ENCODE measurements at places on chromosomes 7 and 10.

GRCh38 chr10:123743441-123744223 is 77.5 kb downstream of the GPR26 start:
- DNase-seq: no peak

DNA sequence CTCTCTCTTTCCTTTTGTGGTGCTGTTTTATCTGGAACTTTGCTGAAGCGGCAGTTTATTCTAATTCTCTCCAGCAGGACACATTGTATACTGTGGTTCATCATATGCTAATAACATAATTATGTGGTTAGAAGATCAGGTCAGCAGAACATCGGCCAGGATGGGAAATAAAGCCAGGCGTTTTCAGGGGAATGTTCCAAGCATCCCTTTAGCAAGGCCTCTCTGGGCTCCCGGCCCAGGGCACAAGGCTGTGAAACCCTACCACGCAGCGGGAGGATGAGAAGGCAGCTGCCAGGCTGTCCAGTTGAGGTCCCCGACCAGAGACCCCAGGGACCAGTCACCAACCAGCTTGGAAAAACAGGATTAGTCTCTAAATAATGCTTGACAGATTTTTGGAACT is 112.2 kb upstream of the GALNT17 start:
- DNase-seq: peak; percentile 92

- DNase-seq: no peak
Measured at GRCh38 chr7:16264036-16264819, 157.1 kb downstream of the CRPPA start.

- no peak for DNase-seq
Measured at GRCh38 chr7:90507692-90508091, 38.3 kb downstream of the PTTG1IP2 start.

DNA sequence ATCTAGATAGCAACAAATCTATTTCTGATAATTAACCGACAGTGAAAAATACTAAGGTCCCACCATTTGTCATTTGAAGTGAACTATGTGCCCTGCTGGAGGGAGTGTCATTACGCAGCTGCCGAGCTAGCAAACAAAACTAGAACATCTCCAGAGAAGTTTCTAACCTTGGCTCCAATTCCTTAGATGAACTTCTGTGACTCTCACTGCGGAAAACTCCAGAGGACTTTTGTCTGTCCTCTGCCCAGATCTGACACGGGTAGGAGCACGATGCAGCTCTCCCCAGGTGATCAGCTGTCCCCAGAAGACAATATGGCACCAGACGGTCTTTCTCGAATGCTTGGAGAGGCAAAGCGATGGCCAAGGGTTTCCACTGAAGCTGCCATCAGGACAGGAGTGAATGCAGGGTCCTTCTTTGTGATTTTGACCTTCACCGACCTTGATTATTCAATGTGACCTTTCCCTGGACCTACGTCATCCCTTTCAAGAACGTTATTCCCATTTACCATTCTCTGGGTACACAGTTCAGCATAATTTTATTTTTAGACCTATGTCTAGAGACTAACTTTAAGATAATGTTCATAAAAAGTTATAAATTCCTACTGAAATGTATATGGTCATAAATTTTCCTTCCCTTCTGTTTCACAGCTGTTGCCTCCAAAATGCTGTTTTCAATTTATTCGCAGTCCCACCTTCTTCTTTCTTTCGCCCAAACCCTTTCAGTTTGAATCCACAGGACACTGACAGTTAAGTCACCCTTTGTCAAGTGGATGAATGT is 116.7 kb upstream of the C7orf33 start:
- DNase-seq: no peak

- DNase-seq: no peak
Measured at GRCh38 chr10:32605787-32606186, 159.8 kb downstream of the CCDC7 start.

DNA sequence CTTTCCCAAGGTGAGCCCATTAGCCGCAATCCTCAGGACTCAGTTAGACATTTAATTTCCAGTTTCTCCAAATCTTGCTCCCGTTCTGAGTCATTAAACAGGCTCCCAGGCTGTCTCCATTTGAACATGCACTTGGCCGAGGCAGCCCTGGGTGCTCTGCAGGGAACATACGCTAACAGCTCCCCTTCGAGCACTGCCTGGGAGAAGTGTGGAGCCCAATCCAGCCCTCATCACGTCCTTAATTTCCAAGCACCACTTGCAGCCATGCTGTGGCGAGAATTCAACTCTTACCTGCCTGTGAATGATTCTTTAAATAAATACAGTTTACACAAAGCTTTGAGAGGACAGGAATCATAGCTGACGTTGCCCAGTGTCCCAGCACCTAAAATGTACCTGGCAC is 218.2 kb downstream of the CCSER2 start:
- no peak for DNase-seq

DNA sequence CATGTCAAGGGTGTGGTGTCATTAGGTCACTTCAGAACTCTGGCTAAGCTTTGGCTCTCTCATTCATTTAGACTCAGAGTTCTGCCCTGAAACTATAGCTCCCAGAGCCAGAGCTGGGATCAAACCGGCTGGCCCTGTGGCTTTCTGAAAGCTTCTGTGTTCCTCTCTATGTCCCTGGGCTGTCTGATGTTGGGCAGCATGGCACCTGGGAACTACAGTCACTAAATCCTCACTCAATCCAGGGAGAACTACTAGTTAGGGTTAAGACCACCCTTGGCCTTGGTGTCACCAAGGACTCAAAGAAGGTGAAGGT is 13.2 kb downstream of the ATG9B start:
- no peak for DNase-seq

DNA sequence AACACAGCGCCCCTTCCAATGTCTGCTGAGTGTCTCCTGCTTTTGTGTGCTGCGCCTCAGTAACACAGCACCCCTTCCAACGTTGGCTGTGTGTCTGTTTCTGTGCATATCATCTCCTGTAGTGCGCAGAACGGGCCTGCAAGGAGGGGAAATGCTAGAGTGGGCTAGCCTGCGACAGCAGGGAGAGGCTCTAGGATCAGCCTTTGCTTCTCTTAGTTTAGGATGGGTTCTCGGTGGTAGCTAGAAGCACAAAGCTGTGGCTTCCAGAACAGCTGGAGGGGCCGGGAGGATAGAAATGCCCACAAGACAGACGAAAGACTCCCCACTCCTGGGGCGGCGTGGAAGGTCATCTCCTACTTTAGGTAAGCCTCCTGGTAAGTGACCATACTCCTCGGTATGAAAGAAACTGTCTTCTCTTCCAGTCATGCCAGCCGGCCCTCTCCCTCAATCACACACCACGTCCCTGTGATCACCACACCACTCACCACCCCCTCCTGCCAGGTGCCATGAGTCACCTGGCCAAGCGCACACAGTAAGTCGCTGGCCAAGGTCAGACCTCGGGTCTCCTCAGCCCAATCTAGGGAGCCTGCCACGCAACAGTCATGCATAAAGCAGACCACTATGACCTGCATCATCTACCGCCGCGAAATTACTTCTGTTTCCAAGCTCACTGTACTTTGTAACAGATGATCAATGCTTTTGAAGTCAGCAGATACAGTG is 4.8 kb downstream of the PITRM1 start:
- DNase-seq: no peak

DNA sequence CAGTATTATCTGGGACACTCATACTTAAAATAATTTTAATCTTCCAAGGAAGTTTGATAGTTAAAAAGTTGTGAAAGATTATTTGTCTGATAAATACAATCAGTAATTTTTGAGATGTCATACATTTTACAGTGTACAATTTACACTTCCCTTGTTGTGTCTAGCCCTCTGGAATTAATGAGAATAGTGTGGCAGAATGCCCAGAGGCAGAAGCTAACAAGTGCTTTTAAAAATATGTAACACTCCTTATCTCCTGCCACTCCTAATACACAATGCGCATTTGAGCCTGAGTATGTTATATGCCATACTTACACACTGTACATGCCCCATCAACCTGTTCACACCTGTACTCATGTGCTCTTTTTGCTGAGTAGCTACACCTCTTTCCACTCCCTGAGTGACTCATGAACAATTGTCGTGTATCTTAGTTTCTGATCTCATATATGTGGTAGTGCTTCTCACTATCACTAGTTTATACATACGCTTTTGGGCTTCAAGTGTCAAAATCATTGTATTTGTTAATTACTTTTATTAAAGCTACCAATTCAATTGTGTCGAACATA is 106.9 kb upstream of the GNAI1 start:
- no peak for DNase-seq

- no peak for DNase-seq
Measured at GRCh38 chr10:16611037-16611436, 89.4 kb upstream of the C1QL3 start.

Measured in left hindlimb (tissue), 1 donor.